ENCODE measurements at places on chromosomes 7 and 10. TPM values are rescaled to one million over a fixed set of nuclear protein-coding genes. Genes with fewer than 3 reads are reported as not detected.

The PDE6C gene
- total RNA-seq, result not detected

The BHLHA15 gene
- not detected for total RNA-seq

The SPDYE2B gene
- total RNA-seq, result not detected

The CUX1 gene
- total RNA-seq, result 51.9 TPM

Data from M059J (cell line).